Sciatic nerve (tissue), 2 donors: ENCODE measurements at places on chromosomes 3 and 15.
A peak's percentile ranks its signal among the peaks of the same experiment; 100 is the strongest.

DNA sequence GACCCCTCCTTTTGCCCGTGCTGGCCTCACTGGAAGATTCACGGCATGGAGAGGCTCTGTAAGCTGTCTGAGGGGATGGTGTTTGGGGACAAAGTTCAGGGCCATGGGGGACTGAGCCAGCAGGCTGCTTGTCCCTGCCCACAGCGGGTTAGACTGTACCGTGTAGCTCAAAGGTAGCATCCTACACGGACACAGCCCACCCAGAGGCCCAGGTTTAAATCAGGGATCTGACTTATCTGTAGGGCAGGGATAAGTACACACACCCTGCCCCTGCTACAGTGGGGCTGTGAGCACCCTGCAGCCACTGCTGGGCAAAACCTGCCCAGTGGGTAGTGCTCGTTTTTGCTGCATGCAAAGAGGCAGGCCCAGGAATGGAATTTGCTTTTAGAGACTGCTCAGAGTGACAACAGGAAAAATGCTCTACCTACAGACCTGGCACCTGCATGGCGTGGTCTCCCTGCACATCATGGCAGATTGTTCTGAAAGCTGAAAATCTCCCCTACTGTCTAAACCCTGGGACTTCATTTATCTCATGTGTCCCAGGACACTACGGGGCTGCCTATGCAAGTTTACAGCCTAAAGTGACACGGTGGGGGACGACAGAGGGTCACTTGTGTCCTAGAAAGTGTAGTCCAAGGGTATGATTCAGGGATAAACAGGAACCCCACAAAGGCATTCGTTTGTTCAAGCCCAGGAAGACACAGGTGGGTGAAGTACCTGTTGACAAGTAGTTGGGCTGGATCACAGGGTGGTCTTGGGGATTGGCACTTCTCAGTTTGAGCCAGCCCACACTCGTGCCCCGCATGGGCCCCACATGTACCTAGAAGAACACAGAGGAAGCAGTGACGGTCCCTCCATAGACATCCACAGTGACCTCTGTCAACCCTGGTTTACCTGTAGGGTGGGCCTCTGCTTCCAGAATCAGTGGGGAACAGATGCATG is 27.7 kb downstream of the CHDH start:
- no peak for DNase-seq

- no peak for DNase-seq
These were observed 642.9 kb upstream of the KCNMB2 start for GRCh38 chr3:177893331-177893730.

GRCh38 chr3:185399737-185400667 is 37.1 kb downstream of the MAP3K13 start:
- no peak for DNase-seq

GRCh38 chr15:39591896-39592315 is 11.0 kb downstream of the THBS1 start:
- DNase-seq = no peak

GRCh38 chr3:171378586-171378985 is 81.6 kb downstream of the TNIK start:
- no peak for DNase-seq

DNA sequence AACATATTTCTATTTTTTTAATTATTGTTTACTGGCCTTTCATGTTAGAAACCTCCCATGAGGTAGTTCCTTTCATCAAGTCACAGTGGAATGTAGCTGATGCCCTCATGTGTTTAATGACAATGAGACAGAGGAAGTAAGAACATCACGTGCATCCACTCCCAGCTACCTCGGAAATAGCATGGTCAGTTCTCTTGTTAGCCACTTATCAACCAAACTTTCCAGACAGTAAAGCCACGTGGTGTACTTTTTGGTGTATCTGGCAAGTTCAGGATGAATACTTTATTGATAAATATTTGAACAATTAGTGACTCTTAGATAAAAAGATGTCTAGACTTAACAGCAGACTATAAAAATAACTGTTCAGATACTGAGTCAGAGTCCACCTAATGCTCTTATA is 781.7 kb downstream of the MECOM start:
- DNase-seq = no peak

DNA sequence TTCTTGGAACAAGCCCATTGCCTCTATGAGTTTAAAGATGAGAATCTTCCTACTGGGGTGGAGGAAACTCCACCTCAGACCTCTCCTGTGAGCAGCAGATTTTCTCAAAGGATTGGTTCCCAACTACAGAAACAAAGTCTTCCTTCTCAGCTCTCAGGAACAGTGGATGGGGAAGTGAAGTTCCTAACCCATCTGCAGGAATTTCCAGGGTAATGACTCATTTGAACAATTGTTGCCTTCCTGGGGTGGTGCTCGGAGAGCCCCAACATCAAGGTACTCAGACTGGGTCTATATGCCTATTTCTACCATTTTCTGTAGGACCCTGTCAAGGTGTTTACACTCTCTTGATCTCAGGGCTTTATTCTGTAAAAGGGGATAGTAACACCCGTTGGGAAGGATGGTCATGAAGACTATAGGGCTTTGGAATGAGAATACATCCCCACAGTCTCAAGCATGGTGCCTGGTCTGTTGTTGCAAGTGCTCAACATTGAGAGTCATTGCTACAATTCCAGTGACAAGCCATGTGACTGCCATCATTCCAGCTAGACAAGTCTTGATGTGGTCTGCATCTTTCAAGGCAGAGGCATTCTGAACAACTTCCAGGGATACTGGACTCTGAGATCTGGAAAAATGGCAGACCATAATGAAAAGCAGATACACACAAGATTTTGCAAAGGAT is 33.0 kb downstream of the TRIM42 start:
- DNase-seq = no peak

DNA sequence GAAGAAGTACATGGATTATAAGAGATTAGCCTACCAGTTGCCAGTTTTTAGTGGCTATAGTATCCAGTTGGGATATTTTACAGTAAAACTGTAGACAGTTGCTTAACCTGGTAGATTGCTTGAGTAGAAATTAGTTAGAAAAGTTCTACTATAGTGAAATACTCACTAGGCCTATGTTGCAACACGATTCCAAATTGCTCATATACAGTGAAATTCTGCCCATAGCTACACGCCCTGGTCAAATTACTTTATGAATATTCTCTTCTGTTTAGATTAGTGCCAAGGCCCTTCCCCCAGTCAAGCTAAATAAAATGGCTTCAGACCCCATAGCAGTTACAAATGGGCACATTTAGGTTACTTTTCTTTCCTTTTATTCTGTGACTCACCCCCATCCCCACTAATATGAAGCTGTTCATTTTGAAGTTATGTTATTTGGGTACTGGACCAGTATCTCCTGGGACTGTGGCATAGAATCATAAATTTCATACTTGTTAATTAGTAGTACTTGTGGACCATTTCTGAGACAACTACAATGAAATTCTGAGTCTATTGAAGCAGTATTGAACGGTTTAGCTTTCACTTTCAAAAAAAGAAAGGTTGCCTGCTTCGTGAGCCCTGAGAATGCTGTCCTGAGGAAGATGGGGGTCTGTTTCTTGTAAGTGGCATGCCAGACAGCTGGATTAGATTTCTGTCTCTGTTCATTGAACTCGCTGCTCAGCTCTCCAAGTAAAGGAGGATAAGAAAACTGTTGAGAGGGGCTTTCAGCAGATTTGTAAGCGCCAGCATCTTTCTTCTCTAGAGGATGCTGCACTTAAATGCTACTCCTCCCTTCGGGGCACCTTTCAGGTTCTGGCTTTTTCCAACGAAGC is 65.8 kb upstream of the CFAP20DC start:
- no peak for DNase-seq

GRCh38 chr3:185401319-185401955 is 38.5 kb downstream of the MAP3K13 start:
- DNase-seq = no peak

GRCh38 chr15:66845266-66845785 is 143.3 kb downstream of the SMAD6 start:
- DNase-seq = peak; percentile 51

GRCh38 chr3:188633206-188633605 is 479.2 kb downstream of the LPP start:
- no peak for DNase-seq

DNA sequence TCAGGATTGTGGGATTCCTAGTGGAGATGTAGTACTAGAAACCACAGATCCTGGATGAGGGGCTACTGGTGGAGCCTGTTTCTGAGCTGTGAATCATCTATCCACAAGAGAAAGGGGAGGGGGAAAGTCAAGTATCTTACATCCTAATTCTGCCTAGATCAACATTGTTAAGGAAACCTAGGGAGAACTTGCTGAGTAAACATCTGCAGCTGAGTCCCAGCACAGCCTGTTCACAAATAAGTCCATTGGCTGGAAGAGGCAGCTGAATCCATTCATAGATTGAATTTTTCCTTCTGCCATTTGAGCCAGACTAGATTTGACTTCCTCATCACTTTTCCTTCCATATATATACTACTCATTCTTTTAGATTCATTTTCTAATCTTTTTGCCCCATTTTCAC is 460.5 kb downstream of the TUSC7 start:
- no peak for DNase-seq

- DNase-seq = no peak
These were observed 73.2 kb downstream of the TBC1D2B start for GRCh38 chr15:78004222-78004727.
